CD14-positive monocyte (primary cell): ENCODE measurements at places on chromosomes 13 and 19.

DNA sequence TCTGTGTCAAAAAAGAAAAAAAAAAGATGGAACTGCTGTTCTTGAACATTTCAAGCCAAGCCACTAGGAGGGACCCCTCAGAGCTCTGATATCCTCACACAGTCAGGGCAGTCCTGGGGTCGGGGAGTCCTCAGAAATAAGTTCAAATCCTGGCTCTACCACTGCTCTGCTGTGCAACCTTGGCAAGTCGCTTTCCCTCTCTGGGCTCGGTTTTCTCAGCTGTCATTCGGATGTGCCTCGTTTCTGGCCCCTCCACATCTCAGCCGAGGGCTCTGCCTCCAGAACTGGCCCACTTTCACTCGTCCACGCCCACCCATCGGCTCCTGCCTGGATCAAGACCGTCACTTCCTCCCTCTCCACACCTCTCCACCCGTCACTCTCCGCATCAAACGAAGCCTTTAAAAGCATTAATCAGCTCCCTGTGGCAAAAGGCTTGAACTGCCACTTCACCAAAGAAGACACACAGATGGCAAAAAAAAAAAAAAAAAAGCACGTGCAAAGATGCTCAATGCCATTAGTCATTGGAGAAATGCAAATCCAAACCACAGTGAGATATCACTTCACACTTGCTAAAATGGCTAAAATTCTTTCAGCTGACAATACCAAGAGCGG, 7.4 kb upstream of the ZNRF4 start:
- DNase-seq: no peak

DNA sequence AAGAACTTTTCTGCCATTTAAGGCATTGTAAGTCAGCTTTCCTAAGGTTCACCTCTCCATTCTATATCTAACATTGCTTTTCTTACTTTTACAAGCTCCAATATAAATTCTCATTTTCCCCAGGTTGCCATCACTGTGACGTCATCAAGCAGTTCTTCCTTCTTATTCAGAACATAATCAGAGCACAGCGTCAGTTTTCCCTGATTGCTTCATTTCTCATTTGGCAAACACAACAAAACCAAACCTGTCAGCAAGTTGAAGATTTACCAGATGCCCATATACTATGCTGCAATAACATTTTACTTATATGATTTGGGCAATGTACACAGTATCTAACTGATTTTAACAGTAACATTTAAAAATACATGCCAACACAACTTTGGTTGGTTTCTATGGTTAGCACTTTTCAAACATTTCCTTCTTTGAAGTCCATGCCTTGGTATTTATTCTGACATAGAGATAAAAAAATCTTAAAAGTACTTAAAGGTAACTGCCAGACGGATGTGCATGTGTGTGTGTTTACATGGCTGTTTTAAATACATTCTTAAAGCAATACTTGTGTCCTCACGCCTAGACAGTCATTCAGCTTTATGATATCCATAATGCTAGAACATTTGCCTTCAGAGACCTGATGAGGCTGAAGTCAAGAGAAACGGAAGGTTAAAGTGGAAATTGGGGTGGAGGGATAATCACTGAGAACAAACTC, 264.0 kb downstream of the KLF12 start:
- no peak for DNase-seq

GRCh38 chr19:17576758-17577456, 21.5 kb downstream of the COLGALT1 start:
- DNase-seq: peak; percentile 44

GRCh38 chr19:1053176-1054101, 13.5 kb upstream of the ARHGAP45 start:
- no peak for DNase-seq

DNA sequence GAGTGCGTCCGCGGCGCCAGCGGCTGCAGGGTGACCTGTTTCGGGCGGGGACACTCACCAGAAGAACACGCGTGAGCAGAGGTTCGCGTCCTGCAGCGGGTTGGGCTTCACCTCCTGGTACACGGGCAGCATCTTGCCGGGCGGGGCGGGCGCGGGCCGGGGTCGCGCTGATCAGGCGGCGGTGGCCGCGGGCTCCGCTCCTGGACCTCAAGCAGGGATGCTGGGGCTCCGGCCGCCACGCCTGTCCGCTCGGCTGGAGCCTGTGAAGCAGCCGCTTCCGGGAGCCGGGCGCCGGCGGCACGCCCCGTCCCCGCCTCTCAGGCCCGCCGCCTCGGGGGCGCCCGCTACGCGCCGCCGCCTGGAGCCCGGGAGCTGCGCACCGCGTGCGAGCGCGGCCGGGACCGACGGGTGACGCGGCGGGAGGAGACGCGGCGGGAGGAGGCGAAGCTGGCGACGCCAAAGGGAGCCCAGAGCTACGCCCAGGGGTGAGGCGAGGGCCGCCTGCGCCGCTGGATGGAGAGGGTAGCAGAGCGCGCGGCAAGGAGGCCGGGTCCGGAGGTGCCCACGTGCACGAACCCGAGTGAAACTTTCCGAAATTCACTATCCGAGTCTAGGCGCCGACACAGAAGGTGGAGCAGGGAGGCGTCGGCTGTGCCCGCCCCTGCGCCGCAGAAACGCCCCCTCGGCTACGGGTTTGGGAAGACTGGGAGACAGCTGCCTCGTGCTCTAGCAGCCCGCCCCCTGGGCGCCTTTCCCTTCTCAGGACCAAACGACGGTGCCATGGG, at the start of gene ABCC4:
TSS of gene ABCC4 (minus strand) at position 269 of the 785 bp plus-strand sequence. CDS start at position 132, 137 bp downstream.
- DNase-seq: peak; percentile 54

DNA sequence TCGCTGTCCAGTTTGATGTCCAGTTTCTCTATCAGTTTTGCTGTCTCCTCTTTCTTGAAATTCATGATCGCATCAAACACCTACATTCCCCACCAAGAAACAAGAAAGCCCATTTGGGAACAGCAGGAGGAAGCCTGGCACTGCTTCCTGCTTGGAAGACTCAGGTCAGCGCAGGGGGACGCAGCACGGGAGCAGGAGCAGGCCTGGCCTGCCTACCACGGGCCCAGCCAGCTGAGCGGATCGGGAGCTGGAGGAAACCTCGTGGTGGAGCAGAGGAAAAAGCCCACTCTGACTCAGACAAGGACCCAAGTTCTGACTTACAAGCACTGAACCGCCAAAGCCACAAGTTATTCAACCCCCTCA, 3.9 kb downstream of the EEF2 start:
- no peak for DNase-seq

GRCh38 chr19:10952809-10953208, 8.0 kb upstream of the SMARCA4 start:
- no peak for DNase-seq

DNA sequence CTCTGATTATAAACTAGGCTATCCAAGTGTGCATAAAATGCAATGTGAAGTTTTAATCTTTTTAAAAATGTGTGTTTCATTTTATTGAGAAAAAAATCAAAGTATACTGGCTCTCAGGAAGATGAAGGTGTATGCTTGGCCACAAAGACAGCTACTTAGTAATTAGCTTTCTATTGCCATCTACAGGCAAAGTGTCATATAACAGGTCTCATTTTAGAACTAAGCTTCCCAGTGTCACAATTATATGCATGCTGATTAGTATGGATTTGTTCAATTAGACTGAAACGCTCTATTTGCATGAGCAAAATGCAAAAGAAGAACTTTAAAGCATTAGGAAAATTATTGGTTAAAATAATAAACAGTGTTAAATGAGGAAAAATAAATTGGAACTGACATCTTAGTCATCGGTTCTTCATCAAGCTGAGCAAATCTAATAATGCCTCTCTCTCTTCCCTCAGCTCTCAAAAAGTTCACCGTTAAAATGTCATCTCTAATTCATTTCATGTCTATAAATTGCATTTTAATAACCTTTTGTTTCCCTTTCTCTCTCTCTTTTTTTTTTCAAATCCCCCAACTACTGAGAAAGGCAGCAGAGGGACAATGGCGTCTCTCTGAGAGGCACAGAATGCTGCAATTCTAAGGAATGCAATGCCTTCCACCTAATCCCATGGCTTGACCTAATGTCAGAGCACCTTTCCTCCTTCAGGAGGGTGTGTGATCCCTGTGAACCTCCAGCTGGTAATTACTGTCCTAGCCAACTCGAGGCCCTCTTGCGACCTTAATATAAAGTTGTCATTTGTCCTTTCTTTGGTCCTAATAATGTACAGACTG, 313.1 kb upstream of the MAB21L1 start:
- DNase-seq: no peak

- DNase-seq: no peak
Measured at GRCh38 chr13:96992633-96993032, 1.6 kb downstream of the OXGR1 start.

- peak; percentile 27 for DNase-seq
Measured at GRCh38 chr19:50046649-50047503, 21.1 kb downstream of the ZNF473 start.

- DNase-seq: peak; percentile 2
Measured at GRCh38 chr19:52343548-52343947, 7.5 kb downstream of the ZNF610 start.

DNA sequence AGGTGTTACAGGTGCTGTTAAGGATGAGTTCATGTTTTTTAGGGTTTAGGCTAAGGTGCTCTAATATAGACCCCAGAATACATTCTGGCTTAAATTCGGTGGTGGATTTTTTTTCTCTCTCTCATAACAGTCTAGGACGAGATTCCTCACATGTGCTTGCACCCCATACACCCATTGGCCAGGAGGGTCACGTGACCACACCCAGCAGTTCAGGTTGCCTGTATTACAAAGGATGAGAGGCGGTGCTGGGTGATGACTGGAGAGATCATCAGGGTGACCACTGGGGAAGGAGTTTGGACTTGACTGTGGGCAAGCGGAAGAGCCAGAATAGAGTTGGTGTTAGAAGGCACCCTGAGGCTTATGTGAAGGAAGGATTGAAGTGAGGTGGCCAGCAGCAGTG, 27.7 kb downstream of the PPP2R1A start:
- DNase-seq: no peak

GRCh38 chr13:34076943-34077703, 259.2 kb downstream of the RFC3 start:
- no peak for DNase-seq

- DNase-seq: no peak
Measured at GRCh38 chr13:32039056-32039455, 7.5 kb downstream of the FRY start.

GRCh38 chr19:50580970-50581634, 12.9 kb upstream of the LRRC4B start:
- DNase-seq: no peak

- DNase-seq: no peak
Measured at GRCh38 chr19:42155796-42156195, 23.6 kb upstream of the POU2F2 start.

DNA sequence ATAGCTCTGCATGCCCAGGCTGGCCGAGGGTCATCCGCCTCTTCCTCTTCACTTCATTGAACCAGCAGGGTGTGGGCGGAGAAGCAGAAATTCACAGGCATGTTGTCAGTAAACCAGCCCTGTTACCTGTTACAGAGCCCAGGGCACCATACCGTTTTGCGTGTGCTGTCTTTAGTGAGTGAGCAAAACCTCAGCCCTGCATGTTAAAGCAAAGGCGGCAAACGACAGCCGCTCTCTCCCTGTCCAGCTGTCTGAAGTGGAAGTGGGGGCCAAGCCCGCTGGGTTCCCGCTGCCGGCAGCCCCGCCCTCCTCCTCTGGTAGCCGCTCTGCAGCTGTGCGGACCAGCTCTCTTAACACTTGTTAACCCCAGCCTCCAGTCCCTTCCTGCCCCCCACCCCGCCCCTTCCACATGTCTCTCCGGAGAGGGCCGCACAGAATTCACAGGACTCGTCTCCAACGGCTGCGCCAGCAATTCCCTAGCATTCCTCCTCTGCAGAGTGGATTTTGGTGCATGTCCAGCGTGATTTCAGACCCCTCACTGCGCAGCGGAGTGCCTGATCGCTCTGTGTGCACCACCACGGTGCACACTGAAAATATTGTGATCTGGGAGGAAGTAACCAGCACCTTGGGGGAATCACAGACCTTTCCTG, 12.7 kb downstream of the KLHL26 start:
- DNase-seq: no peak

- DNase-seq: no peak
Measured at GRCh38 chr13:26601669-26602068, 44.2 kb downstream of the WASF3 start.

GRCh38 chr19:48716562-48717291, 2.8 kb downstream of the MAMSTR start:
- DNase-seq: no peak

- DNase-seq: no peak
Measured at GRCh38 chr13:44516771-44517170, 59.4 kb downstream of the TSC22D1 start.

DNA sequence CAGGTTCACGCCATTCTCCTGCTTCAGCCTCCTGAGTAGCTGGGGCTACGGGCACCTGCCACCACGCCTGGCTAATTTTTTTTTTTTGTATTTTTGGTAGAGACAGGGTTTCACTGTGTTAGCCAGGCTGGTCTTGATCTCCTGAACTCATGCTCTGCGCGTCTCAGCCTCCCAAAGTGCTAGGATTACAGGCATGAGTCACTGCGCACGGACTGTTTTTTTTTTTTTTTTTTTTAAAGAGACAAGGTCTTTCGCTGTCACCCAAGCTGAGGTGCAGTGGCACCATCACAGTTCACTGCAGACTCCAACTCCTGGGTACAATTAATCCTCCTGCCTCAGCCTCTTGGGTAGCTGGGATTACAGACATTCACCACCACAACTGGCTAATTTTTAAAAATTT, 8.2 kb upstream of the ADAMTS10 start:
- DNase-seq: no peak

GRCh38 chr19:54191011-54191810, at the start of gene TSEN34:
Gene TSEN34, plus strand, starts transcription at chr19:54191308. Its CDS starts 57 bp downstream, at chr19:54191365.
- peak; percentile 30 for DNase-seq

DNA sequence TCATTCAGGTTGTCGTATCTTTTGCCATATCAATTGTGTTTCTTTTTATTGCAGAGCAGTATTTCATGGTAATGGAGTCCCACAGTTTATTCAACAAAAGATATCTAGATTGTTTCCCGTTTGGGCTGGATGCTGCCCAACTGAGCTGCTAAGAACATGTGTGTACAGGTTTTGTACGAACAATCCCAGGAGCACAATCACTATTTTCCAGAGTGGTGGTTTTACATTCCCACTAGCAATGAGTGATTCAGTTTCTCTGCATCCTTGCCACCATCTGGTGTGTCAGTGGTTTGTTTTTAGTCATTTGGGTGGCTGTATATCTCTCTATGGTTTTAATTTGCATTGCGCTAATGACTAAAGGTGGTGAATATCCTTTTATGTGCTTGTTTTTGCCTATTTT, 52.7 kb upstream of the ZDHHC20 start:
- DNase-seq: no peak

DNA sequence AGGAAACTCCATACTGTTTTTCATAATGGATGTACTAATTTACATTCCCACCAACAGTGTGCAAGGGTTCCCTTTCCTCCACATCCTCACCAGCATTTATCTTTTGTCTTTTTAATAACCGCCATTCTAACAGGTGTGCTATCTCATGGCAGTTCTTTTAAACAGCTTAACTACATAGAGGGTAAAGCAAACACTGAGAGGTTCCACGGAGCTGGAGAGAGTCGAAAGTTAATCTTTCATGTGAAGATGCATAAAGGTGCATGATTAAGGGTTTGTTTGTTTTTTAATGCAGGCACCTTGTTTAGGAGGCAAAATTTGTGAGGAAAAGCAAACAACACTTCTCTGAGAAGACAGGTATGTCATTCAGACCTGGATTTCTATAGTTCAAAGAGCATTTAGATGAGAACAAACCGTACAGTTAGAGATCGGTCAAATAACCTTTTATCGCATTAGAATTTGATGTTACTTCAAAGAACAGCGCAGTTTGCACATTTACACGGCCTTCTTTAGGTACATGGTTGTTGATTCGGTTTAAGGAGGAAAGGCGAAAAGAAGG, 193.9 kb downstream of the RBM26 start:
- no peak for DNase-seq
